Ascending aorta (tissue), 2 donors: ENCODE measurements at places on chromosomes 12 and 14. TPM values are rescaled to one million over a fixed set of nuclear protein-coding genes. Genes with fewer than 3 reads are reported as not detected.
A peak's percentile ranks its signal among the peaks of the same experiment; 100 is the strongest.

- H3K4me3 ChIP-seq, result no peak overlapping the region
- no peak for DNase-seq
- H3K27ac ChIP-seq, result no peak overlapping the region
Measured at GRCh38 chr12:105590571-105590970, 260.1 kb downstream of the C12orf75 start.

Gene FOXN4
- not detected for total RNA-seq

DNA sequence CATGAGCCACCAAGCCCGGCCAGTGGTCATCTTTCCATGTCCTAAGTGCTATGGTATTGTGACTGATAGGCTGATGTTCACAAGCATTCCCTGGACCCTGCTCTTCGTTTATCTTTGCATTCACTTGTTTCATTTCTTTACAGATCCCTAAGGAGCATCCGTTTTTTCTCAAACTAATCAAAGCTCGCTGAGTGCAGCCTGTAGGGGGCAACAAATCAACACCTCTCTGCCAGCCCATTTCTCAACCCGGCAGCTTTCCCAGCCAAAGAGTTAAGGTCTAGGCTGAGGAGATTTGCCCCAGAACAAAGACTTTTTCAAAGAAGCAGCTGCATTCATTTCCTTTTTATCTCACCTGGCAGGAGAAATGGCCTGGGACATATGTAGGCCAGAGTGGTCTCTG is 12.1 kb downstream of the SIRT4 start:
- H3K36me3 ChIP-seq, result no peaks in the 10 kb centered on the region
- peaks cover 6% of the 10 kb centered on the region for H3K4me1 ChIP-seq
- DNase-seq, result no peak
- no peak overlapping the region for H3K27ac ChIP-seq
- H3K4me3 ChIP-seq, result no peak overlapping the region
- no peaks in the 10 kb centered on the region for H3K27me3 ChIP-seq

DNA sequence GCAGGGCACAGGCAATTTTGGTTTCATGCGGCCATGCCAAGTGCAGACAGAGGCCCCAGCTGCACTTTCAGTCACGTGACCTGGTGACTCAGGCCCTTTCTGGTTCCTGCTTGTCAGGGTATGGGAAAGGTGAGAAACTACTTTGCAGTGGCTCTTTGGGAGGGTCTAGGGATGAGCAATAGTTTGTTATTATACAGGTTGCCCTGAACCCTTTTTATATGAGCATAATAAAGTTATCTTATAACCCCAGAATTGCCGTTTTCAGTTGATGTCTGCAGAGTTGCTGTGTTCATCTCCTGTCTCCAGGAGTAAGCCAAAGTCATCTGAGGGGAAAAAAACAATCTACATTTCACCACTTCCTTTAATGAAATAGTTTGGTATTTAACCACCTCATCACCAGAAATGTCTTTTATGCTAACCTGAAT is 30.9 kb upstream of the EMP1 start:
- H3K4me3 ChIP-seq, result no peak overlapping the region
- DNase-seq, result peak; percentile 88
- no peaks in the 10 kb centered on the region for H3K36me3 ChIP-seq
- no peaks in the 10 kb centered on the region for H3K4me1 ChIP-seq
- H3K27me3 ChIP-seq, result no peaks in the 10 kb centered on the region

- peaks cover 14% of the 10 kb centered on the region for H3K36me3 ChIP-seq
- H3K27ac ChIP-seq, result no peak overlapping the region
- H3K27me3 ChIP-seq, result no peaks in the 10 kb centered on the region
- no peaks in the 10 kb centered on the region for H3K4me1 ChIP-seq
- H3K4me3 ChIP-seq, result no peak overlapping the region
- no peak for DNase-seq
Measured at GRCh38 chr12:66217342-66217917, 28.4 kb downstream of the IRAK3 start.

- no peaks in the 10 kb centered on the region for H3K27me3 ChIP-seq
- H3K27ac ChIP-seq, result no peak overlapping the region
- H3K4me3 ChIP-seq, result no peak overlapping the region
- H3K4me1 ChIP-seq, result peaks cover 6% of the 10 kb centered on the region
Measured at GRCh38 chr14:55053500-55053899, 2.1 kb downstream of the MAPK1IP1L start.

Gene FAIM2
- total RNA-seq, result 0.75 TPM

- peak overlapping the region; percentile 72 for H3K27ac ChIP-seq
- H3K27me3 ChIP-seq, result no peaks in the 10 kb centered on the region
- H3K4me1 ChIP-seq, result peaks cover 6% of the 10 kb centered on the region
Measured at GRCh38 chr12:46659032-46659650, 166.7 kb downstream of the SLC38A4 start.

DNA sequence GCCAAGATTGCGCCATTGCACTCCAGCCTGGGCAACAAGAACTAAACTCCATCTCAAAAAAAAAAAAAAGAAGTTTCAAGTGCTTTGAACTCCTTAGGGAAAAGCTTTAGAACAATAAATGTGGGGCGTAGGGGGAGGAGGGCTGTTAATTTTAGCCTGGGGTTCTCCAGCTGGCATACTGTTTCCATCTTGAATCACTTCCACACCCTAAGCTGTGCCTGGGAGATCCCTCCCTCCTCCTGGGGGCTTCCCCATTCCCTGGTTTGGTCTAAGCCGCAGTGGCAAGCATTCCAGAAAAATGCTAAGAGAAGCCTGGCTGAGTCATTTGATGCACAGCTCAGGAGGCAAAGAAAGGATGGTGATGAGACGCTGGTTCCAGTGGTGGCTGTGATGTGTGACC is 2.3 kb upstream of the ZNF384 start:
- no peaks in the 10 kb centered on the region for H3K27me3 ChIP-seq
- no peak overlapping the region for H3K4me3 ChIP-seq
- no peak overlapping the region for H3K27ac ChIP-seq
- H3K4me1 ChIP-seq, result peaks cover 9% of the 10 kb centered on the region

Gene KRT83
- total RNA-seq, result not detected

GRCh38 chr12:78418919-78419318 is 445.7 kb upstream of the SYT1 start:
- H3K4me3 ChIP-seq, result no peak overlapping the region
- DNase-seq, result no peak
- H3K27ac ChIP-seq, result no peak overlapping the region
- no peaks in the 10 kb centered on the region for H3K27me3 ChIP-seq

DNA sequence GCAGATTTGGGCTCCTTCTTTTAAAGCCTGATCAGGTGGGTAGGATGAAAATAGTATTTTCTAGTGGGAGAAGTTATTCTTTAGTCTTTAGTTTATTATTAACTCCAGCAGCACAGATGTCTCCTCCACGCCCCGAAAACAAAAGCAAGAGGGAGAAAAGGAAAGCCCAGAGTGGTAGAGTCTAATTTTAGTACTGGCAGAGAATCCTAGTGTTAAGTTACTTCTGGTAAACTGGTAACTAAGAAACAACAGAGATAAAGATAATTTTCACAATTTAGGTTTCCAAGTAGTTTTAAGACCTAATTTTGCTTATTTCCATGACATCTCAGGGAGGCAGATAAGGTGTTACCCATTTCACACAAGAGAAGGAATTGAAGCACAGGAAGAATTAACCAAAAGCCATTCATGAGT is 16.3 kb downstream of the ATP5MC2 start:
- H3K27ac ChIP-seq, result peak overlapping the region; percentile 90
- peak overlapping the region; percentile 50 for H3K4me3 ChIP-seq
- H3K27me3 ChIP-seq, result no peaks in the 10 kb centered on the region

Gene PRKD1
- 34.6 TPM for total RNA-seq
